Activated CD4-positive, alpha-beta T cell treated with anti-CD3 and anti-CD28 coated beads, Interleukin-2, amount 50 U/mL, for 24 hours (primary cell): ENCODE measurements at places on chromosomes 2 and 18.

DNA sequence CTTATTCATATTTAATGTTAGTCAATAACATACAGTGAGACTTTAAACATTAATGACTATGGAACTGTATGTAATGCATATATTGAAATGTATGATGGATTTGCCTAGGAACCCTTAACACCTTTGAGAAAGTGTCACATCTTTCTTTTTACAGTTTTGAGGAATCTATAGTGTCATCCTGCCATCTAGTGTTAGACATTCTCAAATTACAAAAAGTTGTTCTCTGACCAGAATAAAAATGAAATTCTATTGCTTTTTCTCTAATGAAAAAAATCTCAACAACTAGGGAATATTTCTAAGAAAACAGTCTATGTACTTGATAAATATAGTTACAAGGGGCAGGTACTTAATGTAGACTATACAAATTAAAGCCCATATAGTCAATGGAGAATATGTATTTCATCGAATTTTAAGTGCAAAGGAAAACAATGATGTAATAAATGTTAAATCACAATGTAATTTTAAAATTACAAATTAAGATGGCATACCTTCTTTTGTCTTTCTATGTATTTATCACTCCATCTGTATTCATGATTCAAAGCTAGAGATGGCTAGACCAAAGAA is 5.1 kb upstream of the CALCRL start:
- DNase-seq = no peak

GRCh38 chr2:239120664-239121063 is 272.8 kb downstream of the TWIST2 start:
- no peak for DNase-seq

- DNase-seq = no peak
These were observed 249.4 kb downstream of the HDAC4 start for GRCh38 chr2:239151201-239152131.

DNA sequence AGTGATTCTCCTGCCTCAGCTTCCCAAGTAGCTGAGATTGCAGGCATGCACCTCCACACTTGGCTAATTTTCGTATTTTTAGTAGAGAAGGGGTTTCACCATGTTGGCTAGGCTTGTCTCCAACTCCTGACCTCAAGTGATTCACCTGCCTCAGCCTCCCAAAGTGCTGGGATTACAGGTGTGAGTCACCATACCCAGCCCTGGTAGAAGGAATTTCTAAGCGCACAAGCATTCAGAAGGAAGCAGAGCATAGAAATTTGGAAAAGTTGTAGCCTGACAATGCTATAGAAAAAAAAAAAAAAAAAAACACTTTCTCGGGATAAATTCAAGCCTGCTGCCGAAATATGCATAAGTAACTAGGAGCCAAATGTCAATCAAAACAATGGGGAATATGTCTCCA is 249.4 kb downstream of the GRB14 start:
- no peak for DNase-seq

GRCh38 chr2:76760367-76760704 is 761.8 kb downstream of the LRRTM4 start:
- DNase-seq = no peak

- no peak for DNase-seq
These were observed 243.0 kb downstream of the CELF4 start for GRCh38 chr18:37322492-37323035.

GRCh38 chr2:69952336-69953115 is 8.9 kb downstream of the ASPRV1 start:
- DNase-seq = no peak

GRCh38 chr2:88841224-88841929 is 149.9 kb downstream of the RPIA start:
- no peak for DNase-seq

GRCh38 chr2:84077496-84077895 is 381.6 kb downstream of the SUCLG1 start:
- DNase-seq = no peak

DNA sequence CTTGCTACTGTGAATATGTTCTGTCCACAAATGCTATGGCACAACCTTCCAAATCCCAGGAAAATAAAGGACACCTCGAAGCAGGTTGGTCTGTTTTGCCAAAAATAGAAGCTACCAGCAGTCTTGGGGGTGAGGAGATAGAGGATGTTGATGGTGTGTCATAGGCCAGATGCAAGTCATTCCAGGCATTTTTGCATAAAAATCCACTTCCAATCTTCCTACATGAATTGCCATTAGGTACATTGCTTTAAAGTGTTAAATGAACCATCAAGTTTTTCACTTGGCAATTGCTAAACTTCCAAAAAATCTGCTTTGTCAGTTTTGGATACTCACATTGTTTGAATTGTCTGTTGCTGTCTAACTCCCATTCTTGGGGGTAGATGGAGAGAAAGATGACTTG is 295.4 kb downstream of the MYCN start:
- DNase-seq = no peak

DNA sequence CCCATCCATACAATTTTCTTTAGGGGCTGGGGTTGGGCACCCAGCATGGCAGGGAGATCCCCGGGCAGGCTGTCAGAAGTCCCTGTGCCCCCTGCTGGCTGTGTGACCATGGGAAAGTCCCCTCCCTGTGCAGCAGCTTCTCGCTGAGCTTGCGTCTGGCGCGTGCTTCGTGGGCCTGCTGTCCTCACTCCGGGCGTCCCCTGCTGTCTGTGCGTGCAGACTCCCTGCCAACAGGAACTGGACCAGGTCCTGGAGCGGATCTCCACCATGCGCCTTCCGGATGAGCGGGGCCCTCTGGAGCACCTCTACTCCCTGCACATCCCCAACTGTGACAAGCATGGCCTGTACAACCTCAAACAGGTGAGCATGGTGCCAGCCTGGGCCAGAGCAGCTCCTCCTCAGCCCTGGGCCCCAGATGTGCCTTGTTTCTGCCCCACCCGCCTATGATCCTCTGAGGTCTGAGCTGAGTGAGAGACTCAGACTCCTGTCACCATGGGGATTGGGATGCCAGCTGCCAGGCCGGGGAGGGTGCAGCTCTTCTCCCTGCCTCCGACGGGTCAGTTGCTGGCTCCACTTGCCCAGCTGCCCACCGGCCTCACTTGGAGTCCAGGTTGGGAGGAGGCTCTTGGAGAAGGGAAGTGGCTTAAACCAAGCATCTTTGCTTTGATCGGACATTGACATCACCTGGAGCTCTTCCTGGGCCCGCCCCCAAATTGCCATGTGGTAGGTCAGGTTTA is 28.6 kb downstream of the IGFBP2 start:
- no peak for DNase-seq

DNA sequence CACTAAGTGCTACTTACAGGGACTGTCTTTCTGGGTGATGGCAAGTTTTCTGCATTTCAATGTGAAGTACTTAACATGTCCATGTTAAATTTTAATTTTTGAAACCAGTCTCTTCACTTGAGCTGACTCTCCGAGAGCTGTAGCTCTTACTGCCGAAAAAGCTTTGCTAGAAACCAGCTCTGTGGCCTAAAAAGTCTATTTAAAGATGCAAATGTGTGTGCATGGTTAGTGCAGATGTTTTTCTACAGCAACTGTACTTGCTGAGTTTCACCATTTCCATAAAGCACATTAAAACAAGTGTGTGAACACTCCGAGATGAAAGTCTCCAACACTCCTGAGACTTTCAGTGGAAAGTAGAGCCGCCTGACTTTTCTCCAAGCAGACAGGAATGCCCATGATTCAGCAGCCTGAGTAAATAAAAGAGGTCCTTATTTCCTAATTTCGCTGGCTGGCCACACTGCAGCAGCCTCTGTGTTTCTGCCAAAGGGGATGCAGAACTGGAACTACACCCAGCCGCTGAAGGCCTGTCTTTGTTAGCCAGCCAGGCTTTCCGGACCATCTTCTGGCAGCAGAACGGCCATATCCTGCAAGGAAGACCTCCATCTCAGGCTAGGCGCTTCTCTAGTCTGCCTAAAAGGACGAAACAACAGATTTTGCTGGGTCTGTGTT is 121.2 kb downstream of the ZNF521 start:
- DNase-seq = no peak

- DNase-seq = no peak
These were observed 54.8 kb upstream of the CCDC178 start for GRCh38 chr18:33495278-33495677.

DNA sequence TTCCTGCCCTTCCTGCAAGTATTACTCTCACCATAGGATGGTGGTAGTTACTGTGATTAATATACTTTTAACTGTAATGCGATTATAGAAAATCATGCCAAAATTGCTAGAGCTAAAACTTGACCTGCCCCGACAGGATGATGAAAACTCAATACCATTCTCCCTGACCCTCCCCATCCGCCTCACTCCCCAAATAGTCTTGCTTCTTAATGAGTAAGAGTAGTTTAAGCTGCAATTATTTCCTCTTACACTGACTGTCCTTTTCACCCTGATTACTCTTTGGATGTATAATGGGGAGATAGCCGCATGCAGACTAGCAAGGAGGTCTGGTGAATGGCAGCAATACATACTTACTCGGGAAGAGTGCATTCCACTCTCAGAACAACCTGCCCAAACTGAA is 269.6 kb upstream of the SIX3 start:
- DNase-seq = no peak

GRCh38 chr2:116952254-116952653 is 862.2 kb upstream of the DDX18 start:
- no peak for DNase-seq

GRCh38 chr2:71252862-71253261 is 26.0 kb upstream of the PAIP2B start:
- no peak for DNase-seq

- DNase-seq = no peak
These were observed 6.8 kb upstream of the TAF1B start for GRCh38 chr2:9836517-9836916.

GRCh38 chr2:84649487-84650142 is 133.3 kb downstream of the DNAH6 start:
- no peak for DNase-seq

GRCh38 chr2:29990129-29990528 is 68.7 kb upstream of the ALK start:
- no peak for DNase-seq

DNA sequence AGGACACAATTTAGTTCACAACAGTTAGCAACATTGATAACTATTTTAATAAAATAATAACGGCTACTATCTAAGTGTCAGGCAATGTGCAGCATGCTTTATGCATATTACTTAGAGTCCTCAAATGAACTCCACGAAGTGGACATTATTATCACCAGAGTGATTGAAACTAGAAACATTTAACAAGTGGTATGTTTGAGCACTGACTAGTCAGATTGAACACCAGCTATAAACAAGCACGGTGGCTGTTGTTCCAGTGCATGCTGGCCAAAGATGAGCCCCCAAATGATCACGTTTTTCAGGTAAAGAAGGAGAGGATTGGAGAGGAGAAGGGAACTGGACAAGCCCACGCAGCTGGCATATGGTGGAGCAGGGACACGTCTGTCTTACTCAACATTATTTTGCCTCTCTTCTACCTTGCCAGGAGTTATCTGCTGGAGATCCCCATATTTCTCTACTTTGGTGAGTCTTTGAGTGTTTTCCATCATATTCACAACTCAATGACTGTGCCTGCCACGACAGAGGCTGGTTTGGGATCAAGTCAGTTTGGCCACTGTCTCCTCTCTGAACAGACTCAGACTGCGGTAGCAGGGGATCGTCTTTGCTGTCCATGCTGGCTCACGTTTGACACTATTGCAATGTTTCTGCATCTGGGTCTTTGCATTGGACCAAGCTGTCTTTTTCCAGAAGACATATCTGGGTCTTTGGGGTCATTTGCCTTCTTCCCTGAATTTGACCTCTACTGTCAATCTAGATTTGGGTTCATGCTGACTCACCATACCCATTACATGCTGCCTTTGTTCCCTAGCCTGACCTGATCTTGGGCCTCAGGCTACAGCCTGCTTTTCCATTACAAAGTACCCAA is 66.0 kb upstream of the ACSL3 start:
- DNase-seq = no peak

DNA sequence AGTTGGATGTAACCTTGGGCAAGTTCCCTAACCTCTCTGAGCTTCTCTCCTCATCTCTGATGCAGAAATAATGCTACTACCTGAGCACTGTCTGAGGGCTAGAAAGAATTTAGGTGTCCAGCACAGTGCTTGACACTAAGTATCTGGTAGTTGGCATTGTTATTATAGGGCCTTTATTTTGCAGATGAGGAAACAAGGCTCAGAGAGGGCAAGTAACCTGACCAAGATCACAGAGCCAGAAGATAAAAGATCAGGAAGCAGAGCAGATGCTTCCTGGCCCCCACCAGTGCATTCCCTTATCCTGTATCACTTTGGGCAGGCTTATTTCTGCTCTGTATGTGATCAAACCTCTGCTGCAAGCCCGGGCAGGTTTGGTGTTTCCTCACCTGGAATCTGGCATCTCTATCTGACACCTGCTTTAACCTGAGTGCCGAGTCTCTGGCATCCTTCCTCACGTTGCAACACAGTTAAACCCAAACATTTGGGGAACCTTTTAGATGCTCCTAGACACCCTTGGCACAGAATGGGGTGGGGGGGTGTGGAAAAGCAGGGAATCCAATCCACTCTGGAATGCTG is 69.9 kb downstream of the PLB1 start:
- DNase-seq = no peak

DNA sequence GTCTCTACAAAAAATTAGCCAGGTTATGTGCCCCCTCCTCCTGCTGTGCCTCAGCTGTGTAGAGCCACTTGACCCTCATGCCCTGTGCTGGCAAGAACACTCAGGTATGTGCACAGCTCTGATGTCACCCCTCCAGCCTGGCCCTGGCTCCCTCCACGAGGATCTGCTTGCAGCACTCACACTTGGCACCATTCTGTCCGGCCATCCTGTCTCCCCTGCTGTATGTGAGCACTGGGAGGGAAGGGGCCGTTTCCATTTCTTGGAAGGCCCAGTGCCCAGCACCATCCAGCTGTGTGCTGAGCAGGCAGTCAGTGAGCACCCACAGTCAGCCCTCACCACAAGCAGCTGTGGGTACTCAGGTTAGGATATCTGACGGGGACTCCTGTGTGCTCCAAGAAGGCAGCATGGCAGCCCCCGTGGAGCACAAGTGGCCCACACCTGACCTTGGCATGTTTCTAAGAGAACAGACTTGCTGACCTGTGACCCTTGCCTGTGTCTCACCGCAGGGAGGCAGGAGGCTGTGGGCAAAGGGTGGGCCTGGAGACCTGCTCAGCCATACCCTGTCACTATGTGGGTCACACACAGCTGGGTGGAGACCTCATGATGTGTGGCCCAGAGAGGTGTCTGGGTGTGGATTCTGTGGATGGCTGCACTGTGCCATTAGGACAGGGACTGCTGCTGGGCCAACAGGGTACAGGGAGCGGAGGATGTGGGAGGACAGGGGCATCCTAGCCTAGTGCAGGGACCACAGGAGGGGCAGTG is 31.5 kb downstream of the USP34 start:
- no peak for DNase-seq

DNA sequence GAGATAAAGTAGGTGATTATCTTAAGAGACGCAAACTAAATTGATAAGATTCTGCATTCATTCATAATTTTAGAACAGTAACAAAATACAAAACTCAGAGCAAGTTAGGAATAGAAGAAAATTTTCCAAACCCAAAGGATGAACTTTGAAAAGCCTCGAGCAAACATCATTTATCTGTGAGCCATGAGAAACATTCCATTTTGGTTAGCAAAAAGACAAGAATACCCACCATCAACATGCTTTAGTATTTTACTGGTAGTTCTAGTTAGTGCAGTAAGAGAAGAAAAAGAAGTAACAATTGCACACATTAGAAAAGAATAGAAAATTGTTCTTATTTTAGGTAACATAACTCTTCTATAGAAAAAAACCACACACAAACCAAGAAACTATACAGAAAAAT is 291.3 kb upstream of the TCF4 start:
- no peak for DNase-seq
